ENCODE measurements at places on chromosomes 4 and X. TPM values are rescaled to one million over a fixed set of nuclear protein-coding genes. Genes with fewer than 3 reads are reported as not detected.

DNA sequence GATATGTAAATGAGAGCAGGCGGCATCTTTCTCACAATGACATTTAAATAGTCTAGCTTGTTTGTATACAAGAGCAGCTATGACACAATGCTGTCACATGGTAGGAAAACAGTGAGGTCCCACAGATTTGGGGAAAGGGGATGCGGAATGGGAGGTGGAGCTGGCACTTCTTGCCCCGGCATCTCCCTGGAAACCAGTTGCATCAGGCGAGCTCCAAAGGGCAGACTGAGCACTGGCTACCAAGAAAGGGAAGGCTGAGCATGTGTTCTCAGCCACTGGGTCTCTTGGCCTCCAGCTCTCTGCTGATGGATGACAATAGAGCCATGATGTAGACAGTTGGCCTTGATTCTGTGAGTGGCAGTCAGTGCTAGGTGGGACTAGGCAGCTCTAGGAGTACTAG lies 109.0 kb downstream of the UCHL1 start:
- H3K27me3 ChIP-seq: peaks cover 32% of the 10 kb centered on the region

GRCh38 chr4:187436251-187436650 lies 559.3 kb upstream of the ZFP42 start:
- no peaks in the 10 kb centered on the region for H3K27me3 ChIP-seq
- H3K27ac ChIP-seq: no peak overlapping the region
- H3K4me1 ChIP-seq: no peaks in the 10 kb centered on the region
- no peak for DNase-seq
- no peak overlapping the region for H3K4me3 ChIP-seq
- no peaks in the 10 kb centered on the region for H3K36me3 ChIP-seq

GRCh38 chrX:18676470-18676869 lies 4.6 kb upstream of the RS1 start:
- H3K4me3 ChIP-seq: peak overlapping the region; percentile 15
- H3K27me3 ChIP-seq: no peaks in the 10 kb centered on the region
- peaks cover 8% of the 10 kb centered on the region for H3K4me1 ChIP-seq
- no peak for DNase-seq
- no peaks in the 10 kb centered on the region for H3K36me3 ChIP-seq
- H3K27ac ChIP-seq: no peak overlapping the region

DNA sequence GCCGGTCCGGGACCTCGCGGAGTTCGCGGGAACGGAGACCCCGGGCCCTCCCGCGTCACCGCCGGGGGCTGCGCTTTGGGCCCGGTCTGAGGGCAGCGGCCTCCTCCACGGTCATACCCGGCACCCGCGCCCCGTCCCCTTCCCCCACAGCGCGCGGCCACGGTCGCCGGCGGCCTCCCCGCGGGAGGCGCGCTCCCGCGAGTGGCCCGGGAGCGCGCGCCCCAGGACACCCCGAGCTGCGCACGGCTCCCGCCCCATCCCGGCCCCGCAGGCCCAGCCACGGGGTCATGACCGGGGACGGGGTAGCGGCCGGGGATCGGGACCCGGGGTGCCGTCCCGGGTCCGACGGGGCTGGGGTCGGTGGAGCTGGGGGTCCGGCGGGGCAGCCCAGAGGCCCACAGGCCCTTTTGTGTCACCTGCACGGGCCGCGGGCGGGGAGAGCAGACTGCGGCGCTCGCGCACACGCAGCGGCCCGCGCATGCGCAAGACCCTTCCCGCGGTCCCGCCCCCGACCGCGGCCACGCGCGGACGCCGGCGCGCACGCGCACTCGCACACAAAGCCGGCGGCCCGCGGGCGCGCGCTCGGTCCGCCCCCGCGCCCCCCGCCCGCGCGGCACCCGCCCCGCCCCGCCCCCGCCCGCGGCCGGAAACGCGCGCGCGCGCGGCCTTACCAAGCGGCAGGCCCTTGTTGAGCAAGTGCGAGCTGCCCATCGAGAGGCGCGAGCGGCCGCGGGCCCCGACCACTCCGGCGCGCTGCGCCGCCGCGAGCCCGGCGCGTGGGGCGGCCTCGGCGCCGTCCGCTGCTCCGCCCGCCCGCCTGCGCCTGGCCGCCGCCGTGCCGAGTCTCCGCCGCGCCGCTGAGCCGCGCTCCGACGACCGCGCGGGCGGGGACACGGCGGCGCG lies at the start of gene CTBP1:
Gene CTBP1 (minus strand): TSS at position 886 of the 903 bp plus-strand sequence. CDS start 7,799 bp downstream, outside the sequence.
- H3K4me3 ChIP-seq: peak within 1 kb of the TSS; percentile 82
- peaks cover 72% of the 10 kb centered on the region for H3K4me1 ChIP-seq
- peak within 1 kb of the TSS; percentile 94 for H3K27ac ChIP-seq
- H3K27me3 ChIP-seq: no peaks in the 10 kb centered on the region

GRCh38 chr4:74230902-74231499 lies 73.1 kb downstream of the MTHFD2L start:
- H3K4me3 ChIP-seq: no peak overlapping the region
- peaks cover 10% of the 10 kb centered on the region for H3K4me1 ChIP-seq
- no peaks in the 10 kb centered on the region for H3K36me3 ChIP-seq
- H3K27ac ChIP-seq: no peak overlapping the region
- H3K27me3 ChIP-seq: no peaks in the 10 kb centered on the region
- DNase-seq: peak; percentile 39

- H3K36me3 ChIP-seq: no peaks in the 10 kb centered on the region
- H3K4me1 ChIP-seq: peaks cover 44% of the 10 kb centered on the region
- no peak overlapping the region for H3K4me3 ChIP-seq
- DNase-seq: no peak
- H3K27ac ChIP-seq: no peak overlapping the region
Measured at GRCh38 chr4:190017357-190018200, 9.5 kb downstream of the FRG2 start.

DNA sequence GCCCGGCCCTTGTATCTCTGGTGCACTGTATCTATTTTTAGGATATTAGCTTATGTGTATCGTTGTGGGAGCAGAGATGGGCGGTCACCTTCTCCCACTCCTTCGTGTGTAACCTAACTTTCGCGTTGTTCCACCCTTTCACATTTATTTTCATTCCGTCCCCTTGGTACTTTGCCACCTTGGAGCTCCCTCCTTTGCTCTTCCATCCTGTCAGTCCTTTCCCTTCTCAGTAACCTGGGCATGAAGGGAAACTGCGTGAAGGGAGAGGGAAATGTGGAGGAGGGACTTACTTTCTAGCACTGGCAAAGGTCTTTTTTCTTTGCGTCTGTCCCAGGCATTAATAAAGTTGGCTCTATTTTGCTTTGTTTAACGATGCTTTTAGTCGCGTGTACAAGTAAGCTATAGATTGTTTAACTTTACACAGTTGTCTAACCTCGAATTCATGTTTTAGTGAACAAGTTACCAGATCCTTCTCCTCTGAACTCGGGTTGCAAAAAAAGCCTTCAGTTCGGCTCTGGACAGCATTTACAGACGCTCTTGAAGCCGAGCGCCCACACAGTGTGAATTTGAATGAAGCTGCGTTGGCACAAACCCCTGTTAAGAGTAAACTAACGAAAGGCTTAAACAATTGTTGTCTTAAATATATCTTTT lies 3.9 kb downstream of the PCDH10 start:
- peaks cover 3% of the 10 kb centered on the region for H3K36me3 ChIP-seq
- DNase-seq: no peak
- H3K4me1 ChIP-seq: peaks cover 15% of the 10 kb centered on the region
- peaks cover 59% of the 10 kb centered on the region for H3K27me3 ChIP-seq

DNA sequence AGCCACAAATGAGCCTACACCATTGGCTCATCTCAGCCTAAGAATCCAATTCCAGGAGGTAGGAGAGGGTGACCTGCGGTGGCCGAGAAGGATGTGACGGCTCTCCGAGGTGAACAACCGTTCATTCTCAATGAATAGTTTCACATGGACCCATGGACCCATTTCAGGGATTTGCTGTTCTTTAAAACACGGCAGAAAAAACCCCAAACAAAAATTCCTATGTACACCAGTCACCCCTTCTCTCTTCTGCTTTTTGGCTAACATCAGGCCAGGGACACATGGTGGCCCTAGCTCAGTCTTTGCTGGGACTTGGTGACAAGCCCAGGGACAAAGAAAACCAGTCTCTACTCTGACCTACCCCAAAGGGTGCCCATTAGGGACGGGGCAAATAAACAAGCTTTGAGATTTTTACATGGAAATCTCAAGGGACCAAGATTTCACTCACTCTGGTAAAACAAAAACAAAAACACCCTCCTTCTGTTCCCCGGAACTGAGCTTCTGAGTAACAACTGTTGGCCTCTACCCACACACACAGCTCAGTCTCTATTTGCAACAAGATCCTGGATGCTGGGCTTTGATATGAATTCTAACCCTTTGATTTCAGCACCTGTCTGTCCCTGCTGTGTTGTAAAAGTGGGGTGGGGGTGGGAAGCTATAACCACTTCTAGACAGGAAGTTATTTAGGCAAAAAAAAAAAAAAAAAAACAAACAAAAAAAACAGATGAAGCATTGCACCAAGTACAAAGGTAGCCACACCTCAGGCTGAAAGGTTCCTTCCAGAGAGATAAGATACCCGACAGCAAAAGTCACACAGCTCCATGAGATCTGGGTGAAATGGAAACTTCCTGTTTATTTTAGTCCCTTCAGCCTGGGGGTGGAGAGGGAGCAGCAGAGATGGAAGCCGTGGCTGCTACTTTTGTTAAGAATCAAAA lies 49.0 kb downstream of the DDX3X start:
- peak overlapping the region; percentile 96 for H3K27ac ChIP-seq
- peak; percentile 52 for DNase-seq
- no peaks in the 10 kb centered on the region for H3K36me3 ChIP-seq
- H3K4me1 ChIP-seq: peaks cover 26% of the 10 kb centered on the region
- peak overlapping the region; percentile 70 for H3K4me3 ChIP-seq

DNA sequence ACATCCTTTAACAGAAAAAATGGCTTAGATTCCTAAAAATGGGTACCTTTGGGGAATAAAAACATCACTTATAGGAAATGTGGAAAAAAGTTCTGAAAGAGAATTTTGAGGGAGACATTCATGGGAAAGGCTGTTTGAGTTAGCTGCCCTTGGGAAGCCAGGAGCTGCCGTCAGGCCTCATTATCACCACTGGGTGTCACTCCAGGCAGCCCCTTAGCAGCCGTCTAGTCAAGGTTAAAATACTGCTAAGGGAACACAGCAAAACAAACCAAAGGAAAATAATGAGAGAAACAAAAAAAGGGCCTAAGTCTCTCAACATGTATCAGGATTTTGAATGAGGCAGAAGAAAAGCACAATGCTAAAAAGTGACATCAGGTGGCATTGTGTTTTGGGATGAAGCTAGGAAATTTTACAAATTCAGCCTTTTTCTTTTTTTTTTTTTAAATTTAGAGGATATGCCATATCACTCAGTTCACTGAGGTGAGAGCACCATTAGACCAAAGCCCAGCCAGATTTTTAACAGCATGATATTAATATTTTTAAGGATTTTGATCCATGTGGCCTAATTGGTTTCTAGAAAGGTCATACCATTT lies 235.3 kb downstream of the GPAT3 start:
- peak; percentile 28 for DNase-seq
- no peaks in the 10 kb centered on the region for H3K36me3 ChIP-seq
- no peak overlapping the region for H3K27ac ChIP-seq

DNA sequence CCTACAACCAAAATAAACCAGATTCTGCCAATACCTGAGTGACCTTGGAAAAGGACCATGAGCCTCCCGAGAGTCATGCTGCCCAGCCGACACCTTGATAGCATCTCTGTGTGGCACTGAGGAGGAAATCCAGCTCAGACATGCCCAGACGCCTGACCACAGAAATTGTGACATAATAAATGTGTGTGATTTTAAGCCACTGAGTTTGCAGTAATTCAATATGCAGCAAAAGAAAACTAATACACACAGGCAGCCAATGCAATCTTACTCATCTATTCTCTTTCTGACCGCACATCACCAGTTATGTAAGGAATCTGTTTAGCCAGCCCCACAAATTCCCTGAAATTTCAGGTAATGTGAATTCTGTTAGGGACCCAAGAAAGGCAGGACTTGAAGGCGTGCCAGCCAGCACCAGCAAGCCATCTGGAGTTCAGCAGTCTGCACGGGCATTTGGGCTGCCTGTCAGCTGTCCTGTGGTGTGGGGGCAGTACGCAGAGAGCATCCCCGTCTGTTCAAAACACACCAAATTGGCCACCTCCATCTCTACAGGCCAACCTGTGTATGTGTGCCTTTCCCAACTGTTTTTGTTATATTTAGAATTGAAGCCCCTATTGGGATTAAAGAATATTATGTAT lies 176.4 kb downstream of the NLGN4X start:
- no peaks in the 10 kb centered on the region for H3K27me3 ChIP-seq
- no peak for DNase-seq
- H3K27ac ChIP-seq: no peak overlapping the region
- no peaks in the 10 kb centered on the region for H3K36me3 ChIP-seq
- H3K4me3 ChIP-seq: no peak overlapping the region

DNA sequence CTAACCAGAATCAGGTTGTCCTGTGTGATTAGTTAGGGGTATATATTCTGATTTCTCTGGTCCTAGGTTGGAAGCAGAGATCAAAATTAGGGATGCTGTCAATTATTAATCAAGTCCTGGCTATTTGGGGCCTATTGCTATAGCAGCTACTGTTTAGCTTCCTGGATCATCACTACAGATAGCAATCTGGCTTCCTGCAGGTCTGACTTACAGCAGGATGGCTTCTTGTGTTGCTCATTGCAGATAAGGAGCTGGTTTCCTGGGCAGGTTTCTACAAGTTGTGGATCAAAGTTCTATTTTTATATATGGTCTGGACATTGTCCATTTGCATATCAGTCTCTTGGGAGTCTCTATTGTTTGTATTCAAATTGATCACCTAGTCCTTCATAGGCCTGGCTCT lies 57.7 kb upstream of the C4orf54 start:
- H3K27ac ChIP-seq: no peak overlapping the region
- no peak overlapping the region for H3K4me3 ChIP-seq
- no peak for DNase-seq
- H3K36me3 ChIP-seq: no peaks in the 10 kb centered on the region

GRCh38 chr4:13267091-13267490 lies 217.0 kb downstream of the RAB28 start:
- no peaks in the 10 kb centered on the region for H3K4me1 ChIP-seq
- no peak for DNase-seq
- peaks cover 3% of the 10 kb centered on the region for H3K36me3 ChIP-seq
- H3K27me3 ChIP-seq: no peaks in the 10 kb centered on the region
- H3K27ac ChIP-seq: no peak overlapping the region

DNA sequence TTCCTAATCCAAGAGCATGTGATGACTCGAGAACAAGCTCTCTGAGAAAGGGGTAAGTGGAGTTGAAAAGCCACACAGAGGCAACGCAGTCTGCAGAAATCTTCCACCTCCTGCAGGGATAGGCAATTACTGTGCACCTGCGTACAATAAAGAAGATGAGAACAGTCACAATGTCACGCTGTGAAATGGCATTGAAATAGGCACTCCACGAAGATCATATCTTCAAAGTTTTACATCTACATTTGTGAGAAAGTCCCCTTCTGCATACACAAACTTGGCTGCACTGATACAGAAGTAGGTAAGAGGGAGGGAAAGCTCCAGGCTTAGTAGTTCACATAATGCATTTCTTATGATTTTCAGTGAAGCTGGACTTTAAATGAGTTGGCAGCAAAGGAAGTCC lies 27.1 kb downstream of the DDX60L start:
- no peak for DNase-seq
- no peak overlapping the region for H3K27ac ChIP-seq
- peaks cover 18% of the 10 kb centered on the region for H3K36me3 ChIP-seq
- no peaks in the 10 kb centered on the region for H3K27me3 ChIP-seq
- peaks cover 34% of the 10 kb centered on the region for H3K4me1 ChIP-seq

The PNPLA4 gene
- total RNA-seq: 12.3 TPM

The AMER1 gene
- 2.4 TPM for total RNA-seq

The NAP1L2 gene
- total RNA-seq: 2.5 TPM

The NAA11 gene
- total RNA-seq: not detected

The HMX1 gene
- total RNA-seq: not detected

The RHOXF1 gene
- total RNA-seq: not detected

The FAAH2 gene
- total RNA-seq: 9.6 TPM

The INTU gene
- total RNA-seq: 0.52 TPM

The PAPSS1 gene
- 29.1 TPM for total RNA-seq

Data from activated naive CD4-positive, alpha-beta T cell treated with anti-CD3 and anti-CD28 coated beads for 36 hours (primary cell).